ENCODE measurements at places on chromosomes 6 and 20.

GRCh38 chr6:11805259-11806053 lies 26.9 kb upstream of the ADTRP start:
- no peak for DNase-seq

DNA sequence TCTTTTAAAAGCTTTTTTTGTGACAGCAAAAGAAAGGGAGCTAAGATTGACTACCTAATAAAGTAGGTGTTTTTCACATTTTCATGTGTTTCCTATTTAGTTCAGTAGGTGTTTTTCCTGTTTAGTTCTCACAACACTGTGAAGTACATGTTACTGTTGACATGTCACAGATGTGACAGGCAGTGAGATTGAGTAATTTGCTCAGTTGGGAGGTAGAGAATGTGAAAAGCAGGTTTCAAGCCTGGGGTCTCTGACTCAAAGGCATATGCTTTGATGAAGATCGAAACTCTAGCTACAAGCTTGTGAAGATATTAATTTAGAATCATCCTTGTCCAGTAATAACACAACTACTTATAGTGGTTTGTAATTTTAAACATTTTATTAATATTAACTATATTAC lies 43.1 kb downstream of the SLX4IP start:
- DNase-seq: no peak

- DNase-seq: no peak
Measured at GRCh38 chr20:51431321-51431720, 111.2 kb downstream of the NFATC2 start.

GRCh38 chr6:1916334-1917070 lies 306.8 kb downstream of the FOXC1 start:
- peak; percentile 56 for DNase-seq

DNA sequence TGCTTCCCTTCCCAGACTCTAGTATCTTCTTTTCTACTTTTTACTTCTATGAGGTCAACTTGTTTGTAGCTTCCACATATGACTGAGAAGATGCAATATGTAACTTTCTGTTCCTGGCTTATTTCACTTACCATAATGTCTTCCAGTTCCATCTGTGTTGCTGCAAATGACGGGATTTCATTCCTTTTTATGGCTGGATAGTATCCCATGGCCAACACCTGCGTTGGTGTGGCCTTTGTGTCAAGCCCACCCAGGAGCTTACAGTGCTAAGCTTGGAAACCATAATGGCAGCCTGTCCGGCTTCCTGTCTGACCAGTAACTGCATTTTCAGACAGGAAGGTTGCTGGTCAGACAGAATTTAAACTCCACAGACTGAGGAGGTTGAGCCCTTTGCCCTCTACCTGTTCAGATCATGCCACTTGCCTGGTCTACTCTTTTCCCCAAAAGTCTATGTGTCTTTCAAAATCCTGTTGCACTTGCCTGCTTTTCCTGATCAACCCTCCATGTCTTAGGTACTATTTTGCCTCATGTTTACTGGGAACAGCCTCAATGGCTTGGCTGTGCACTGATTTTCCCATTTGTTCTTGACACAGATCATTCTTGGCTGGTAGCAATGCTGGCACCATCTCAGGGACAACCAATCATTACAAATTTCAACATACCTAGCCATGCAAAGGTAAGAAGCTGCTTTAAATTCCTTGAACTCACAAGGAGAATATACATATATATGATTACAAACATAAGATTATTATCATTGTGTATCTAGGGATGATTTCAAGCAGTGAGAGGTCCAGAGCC lies 114.3 kb upstream of the PLEKHG1 start:
- DNase-seq: no peak

- DNase-seq: no peak
Measured at GRCh38 chr6:170181338-170181690, 109.6 kb downstream of the DLL1 start.

- DNase-seq: no peak
Measured at GRCh38 chr6:21764989-21765388, 171.4 kb downstream of the SOX4 start.

DNA sequence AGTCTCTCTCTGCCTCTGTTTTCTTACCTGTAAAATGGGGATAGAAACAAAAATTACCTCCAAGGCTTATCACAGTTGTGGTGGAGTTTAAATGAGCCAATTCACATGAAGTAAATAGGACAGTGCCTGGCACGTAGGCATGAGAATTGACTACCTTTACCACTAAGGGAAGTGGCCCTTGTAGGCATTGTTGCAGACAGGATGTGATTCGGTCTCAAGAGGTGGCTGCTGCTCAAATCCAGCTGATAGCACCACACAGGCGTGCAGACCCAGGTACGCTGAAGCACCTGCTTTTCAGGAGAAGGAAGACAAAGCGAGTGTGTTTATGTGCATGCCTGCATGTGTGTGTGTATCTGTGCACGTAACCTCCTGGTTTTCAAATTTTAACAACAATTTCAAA lies 108.6 kb downstream of the EYA2 start:
- DNase-seq: no peak

GRCh38 chr20:45011108-45011526 lies 44.8 kb downstream of the STK4 start:
- no peak for DNase-seq

GRCh38 chr6:137775720-137776119 lies 91.3 kb upstream of the TNFAIP3 start:
- no peak for DNase-seq

GRCh38 chr6:169046021-169046420 lies 207.6 kb downstream of the THBS2 start:
- DNase-seq: no peak

- DNase-seq: no peak
Measured at GRCh38 chr6:25457516-25457915, 178.3 kb downstream of the CARMIL1 start.

DNA sequence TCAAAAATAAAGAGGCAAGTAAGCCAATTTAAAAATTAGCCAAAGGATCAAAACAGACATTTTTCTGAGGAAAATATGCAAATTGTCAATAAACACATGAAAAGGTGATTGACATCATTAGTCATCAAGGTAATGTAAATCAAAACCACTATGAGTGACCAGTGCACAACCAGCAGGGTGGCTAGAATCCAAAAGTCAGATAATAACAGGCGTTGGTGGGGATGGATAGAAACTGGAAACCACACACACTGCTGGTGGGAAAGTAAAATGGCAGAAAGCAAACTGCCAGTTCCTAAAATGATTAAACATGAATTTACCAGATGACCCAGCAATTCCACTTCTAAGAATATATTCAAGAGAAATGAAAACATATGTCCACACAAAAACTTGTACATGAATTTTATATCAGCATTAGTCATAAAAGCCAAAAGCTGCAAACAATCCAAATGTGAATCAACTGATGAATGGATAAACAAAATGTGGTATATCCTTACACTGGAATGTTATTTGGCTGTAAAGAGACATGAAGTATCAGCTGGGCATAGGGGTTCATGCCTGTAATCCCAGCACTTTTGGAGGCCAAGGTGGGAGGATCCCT lies 74.8 kb upstream of the MBOAT1 start:
- no peak for DNase-seq

DNA sequence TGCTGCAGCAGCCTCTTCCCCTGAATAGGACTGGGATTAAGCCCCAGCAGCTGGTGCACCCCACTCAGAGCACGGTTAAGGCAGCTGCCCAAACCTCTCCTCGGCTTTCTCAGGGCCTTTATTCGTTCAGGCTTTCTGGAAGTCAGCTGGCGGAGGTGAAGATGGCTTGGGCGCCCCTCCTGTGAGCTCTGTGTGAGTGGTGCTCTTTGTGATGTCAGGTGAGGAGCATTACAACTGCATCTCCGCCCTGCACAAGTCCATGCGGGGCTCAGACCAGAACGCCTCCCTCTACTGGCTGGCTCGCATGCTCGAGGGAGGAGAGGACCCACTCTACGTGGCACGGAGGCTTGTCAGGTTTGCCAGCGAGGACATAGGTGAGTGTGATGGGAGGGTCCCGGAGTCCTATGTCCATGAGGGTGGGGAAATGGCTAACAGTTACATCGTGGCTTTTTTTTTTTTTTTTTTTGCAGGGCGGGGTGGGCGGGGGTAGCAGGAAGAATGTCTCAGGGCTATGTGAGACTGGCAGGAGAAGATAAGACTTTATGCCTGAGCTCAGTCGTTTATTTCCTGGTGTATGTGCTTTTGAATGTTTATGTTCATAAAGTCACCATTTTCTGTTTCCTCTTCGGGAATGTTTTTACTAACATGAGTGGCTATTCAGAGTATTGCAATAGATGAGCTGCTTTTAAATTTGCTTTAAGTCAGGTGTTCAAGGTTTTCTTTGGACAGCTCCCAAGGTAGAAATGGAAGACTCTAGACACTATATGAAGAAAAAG lies 18.2 kb downstream of the WRNIP1 start:
- DNase-seq: no peak

DNA sequence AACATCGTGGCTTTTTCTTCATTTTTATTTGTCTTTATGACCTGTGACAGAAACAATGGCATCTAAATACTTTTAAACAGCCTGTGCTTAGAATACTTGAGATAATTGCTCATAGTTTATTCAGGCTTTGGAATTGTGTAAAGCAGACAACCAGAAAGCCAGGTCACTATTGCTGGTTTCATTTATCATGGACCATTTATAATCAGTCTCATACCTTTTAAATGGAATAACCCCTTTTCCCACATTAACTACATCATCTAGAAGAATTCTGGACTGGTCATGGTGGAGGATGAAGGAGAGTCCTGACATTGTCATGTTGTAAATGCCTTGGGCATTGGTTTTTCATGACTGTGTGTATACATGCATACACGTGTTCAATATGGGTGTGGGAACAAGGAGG lies 661.5 kb downstream of the EPM2A start:
- no peak for DNase-seq

- no peak for DNase-seq
Measured at GRCh38 chr6:97925504-97925903, 642.5 kb upstream of the MMS22L start.

DNA sequence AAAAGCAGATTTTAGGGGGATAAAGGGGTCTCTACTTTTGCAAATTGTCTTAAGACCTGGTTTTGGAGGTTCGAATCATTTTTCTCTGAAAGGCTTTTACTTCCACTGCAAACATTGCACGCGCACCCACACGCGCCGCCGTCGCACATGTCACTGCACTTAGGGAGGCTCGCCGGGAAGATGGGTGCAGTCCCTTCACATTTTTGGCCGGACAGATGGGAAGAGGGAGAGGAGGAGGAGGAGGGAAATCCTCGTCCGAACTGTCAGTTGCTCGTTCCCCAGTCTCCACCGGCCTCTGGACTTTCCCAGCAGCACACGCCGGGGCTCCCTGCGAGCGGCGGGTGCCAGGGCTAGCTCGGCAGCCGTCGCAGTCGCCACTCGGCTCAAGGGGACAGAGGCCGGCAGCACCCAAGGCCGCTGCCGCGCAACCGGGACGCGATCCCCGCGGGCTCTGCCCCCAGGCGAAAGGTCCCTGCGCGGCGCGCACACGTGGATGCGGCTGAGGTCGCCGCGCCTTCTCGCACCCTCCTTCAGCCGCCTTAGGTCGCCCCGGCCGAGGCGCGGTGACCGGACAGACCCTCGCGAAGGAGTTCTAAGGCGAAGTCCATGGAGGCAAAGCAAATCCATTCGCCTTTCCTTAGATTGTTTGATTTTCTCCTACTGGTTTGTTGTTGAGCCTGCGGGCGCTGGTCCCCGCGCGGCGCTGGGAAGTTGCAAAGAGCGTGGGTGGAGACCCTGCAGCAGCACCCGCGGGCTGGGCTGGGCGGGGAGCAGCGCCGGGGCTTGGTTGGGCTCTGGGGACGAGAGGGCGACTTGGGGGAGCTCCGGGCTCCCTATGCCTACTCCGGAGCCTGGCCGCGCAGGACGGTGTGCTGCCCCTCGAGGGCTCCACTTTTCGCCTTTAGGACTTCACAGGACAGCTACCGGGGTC lies 1.2 kb downstream of the MYB start:
- DNase-seq: no peak

DNA sequence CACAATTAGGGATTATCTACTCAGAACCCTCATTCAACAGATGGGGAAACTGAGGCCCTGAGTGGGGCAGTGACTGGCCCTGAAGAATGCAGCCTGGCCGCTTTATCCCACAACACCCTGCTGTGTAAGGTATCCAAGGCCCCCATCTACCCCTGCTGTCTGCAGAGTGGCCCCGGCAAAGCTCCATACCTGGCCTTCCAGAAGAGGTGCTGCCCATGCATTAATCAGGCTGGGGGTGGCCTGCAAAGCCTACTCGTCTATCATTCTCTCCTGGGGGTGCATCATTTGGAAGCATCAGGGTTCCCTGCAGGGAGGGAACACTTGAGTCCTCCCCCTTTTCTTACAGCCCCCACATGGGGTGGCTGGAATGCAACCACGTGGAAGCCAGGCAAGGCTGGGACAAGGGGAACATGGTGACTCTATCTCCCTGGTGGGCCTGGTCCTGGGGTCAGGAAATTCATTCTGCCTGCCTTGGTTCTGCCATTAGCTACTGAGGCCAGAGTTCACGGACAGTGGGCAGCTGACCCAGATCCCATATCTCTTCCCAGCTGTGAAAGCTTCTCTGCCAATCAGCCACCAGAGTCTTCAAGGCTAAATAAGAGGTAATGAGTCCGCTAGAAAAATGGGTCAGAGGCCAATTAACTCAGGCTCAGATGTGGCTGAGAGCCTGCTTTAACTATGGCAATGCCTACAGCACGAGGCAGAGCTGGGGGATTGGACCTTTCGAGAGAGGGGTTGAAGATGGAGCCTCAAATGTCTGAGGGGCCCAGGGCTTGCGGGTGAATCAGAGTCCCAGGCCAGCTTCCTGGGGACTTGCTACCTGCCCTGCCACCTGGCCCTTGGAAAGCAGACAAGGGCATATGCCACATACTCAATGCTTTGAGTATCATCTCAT lies 72.3 kb upstream of the TOX2 start:
- DNase-seq: no peak

- no peak for DNase-seq
Measured at GRCh38 chr20:60238992-60239660, 280.9 kb downstream of the CDH26 start.

DNA sequence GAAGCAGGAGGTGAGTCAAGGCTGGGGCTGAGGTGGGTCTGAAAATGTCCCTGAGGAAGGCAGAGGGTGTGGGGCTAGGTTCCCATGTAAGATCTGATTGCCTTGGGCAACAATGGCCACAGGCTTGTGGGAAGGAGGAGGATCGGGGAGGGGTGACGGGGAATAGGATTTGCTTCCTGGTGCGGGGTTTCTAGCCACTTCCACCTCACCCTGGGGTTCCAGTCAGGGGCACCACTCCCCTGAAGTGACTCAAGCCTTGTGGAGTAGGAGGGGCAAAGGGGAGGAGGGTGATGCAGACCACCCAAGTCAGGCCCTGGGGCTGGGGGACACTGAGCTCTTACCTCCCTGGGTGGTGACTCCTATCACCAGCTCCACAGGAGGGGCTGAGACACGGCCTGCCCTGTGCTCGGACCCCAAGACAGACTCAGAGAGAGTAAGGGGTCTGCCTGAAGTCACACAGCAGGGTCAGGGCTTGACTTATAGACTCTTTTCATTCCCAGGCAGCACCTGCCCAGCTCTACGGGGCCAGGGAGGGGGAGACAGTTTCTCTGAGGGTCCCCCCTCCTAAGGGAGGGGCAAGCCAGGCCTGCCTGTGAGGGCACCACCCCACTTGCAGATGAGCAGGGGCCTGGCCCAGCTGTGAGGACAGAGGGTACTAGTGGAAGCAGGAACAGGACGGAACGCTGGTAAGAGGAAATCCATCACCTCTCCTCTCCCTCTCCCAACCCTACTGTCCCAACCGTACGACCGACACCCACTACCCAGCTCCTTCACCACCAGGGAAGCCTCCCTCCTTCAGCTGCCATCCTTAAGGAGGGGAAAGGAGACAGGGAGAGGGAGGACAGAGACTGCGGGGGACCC lies 12.4 kb upstream of the SPDEF start:
- no peak for DNase-seq
